ENCODE measurements at places on chromosomes 3 and 15.

- DNase-seq: no peak
Observed at GRCh38 chr3:139157161-139157932, 112.7 kb upstream of the PRR23C start.

- no peak for DNase-seq
Observed at GRCh38 chr3:192953926-192954325, 36.3 kb upstream of the MB21D2 start.

- peak; percentile 10 for DNase-seq
Observed at GRCh38 chr15:80455668-80456442, 51.7 kb downstream of the ARNT2 start.

- DNase-seq: no peak
Observed at GRCh38 chr15:25062551-25063430, 108.0 kb downstream of the SNRPN start.

GRCh38 chr3:110881069-110881468 lies 190.5 kb upstream of the NECTIN3 start:
- no peak for DNase-seq

- no peak for DNase-seq
Observed at GRCh38 chr3:20186600-20187004, 596 bp upstream of the SGO1 start.

- no peak for DNase-seq
Observed at GRCh38 chr3:137992592-137992991, 17.4 kb upstream of the CLDN18 start.

GRCh38 chr3:185813691-185814215 lies 11.1 kb downstream of the IGF2BP2 start:
- DNase-seq: no peak

DNA sequence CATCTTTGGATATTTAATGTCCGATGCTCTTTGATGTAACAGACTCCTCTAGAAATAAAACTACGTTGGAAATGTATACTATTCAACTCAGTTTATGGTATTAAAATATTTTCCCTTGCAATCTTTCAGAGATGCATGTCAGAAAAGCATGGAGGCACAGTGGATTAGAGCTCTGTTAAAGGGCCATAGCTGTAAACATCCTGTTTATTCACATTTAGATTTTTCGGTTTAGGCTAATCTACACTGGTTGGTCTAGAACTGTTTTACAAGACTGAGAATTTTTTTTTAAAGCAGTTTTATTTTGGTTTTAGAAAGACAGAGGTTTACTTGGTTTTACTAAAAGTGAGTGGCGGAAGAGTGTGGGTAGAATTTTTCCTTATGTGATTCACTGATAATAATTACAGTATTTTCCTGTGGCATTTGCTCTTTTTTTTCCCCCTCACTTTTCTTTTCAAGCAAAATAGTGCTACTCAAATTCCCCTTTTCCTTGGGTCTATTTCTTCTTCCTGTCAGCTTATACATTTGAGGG lies 132.1 kb downstream of the IL1RAP start:
- no peak for DNase-seq

DNA sequence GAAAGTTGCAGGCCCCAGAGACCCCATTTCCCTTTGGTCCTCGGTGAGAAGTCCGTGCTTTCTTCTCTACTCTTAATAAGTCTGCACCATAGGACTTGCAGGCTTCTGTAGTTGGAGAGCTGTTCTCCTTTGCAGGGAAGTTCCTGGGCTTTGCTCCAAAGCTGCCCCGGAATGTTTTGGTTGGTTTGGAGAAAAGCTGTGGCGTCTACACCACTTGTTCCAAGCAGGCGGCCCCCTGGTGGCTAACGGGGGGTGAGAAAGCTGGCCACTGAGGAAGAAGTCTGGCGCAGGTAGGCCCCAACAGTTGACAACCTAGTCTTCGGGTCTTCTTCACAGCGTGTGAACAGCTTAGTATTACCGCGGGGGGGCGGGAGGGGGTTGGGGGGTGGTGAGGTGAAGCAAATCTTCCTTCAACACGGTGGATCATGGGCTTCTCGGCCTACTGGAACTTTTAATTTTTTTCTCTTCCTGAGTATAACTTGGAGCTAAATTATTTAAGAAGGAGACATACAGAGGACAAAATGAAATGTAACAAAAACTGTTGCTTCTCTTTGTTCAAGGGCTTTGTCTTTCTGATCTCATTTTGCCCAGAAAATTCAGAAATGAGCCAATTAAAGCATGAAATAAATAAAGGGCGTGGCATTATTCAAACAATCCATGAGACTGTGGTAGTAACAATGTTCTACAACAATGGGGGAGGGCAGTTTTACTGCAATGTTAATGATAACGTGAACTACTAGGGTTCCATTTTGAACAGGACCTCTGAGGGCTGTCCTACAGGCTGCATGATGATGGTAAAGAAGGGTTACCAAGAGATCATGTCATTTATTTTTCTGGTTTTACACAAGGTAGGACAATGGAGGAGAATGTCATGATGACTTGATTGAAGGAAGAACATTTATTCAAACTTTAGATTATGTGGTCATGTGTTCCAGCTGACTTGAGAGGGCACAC lies 2.2 kb upstream of the THRB start:
- DNase-seq: no peak

DNA sequence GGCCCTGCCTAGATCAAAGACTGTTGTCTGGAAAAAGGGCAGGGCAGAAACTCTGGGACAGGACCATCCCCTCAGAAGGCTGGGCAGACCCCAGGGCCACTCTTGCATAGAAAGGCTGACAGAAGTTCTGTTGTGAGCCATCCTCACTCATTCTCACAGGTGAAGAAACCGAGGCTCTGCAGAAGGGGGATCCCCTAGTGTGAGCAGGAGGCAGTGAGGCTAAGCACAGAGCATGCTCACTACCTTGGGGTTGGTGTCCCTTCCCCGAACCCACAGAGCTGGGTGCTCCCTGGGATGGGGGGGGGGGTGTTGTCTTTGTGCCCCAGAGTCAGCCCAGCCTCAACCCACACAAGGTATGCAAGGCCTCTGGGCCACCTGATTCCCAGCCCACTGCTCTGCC lies 50.9 kb upstream of the TMEM115 start:
- DNase-seq: no peak

DNA sequence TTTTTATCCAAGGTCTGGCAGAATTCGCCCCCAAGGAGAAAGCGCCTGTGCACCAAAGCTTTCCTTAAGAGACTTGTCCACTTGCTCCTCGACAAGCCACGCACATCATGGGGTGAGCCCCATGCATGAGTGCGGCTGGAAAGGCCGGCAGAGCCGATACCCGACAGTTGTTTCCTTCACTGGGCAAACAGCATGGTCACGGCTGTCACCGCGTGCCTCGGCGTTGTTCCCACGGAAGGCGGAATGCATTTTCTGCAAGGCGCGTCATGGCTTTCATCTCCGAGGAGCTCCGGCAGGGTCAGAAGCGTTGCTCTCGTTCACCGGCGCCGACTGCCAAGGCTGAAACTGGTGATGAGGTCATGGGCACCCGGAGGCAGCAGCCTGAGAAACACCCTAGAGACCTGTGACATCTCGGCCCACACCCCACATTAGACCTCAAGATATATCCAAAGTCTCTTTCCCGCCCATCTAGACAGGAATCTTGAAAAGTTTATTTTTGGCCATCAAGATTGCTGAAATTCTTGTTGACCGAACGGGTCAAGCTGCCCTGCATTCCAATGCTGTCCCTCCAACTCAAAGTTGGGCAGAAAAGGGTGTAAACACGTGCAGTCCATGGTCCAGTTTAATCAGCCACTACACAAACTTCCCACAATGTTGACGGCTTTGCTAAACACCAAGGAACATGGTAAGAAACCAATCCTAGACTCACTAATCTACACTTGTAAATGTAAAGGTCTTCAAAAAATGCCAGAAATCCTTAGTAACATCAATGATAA lies 604 bp upstream of the TJP1 start:
- no peak for DNase-seq

GRCh38 chr3:95886616-95887015 lies 927.8 kb upstream of the EPHA6 start:
- DNase-seq: no peak

GRCh38 chr3:189967254-189967865 lies 153.3 kb downstream of the P3H2 start:
- no peak for DNase-seq

DNA sequence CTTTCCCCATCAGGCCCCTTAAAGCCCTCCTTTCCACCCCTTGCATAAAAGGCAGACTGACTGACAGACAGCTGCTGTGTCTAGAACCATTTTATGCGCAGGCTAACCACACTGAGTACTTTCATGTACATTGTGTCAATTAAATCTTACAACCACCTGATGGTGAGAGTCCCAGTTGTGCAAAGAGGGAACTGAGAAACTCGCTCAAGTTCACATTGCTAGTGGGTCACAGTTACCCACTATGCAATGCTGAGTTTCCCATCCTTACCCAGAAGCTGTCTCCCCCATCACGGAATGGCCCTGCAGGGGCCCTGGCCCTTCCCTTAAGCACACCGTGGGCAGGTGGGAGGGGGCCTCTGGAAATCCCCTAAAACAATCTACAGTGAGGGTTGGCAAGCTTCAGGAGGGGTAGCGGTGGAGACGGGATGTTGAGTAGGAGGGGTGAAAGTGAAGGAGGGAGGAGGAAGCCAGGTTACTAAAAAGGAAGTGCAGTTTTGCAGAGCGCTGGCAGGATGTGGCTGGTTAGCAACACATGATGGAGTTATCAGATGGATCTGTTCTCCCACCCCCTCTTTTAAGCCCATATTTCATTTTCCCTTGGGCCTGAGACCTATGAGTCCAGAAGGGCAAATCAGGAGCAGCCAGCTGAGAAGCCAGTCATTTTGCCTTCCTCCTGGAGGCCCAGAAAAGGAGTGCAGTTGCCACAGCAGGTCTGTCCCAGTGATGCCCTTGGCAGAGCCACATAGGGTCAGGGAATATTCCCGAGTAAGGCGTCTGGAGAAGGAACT lies 30.0 kb downstream of the STARD5 start:
- peak; percentile 39 for DNase-seq

GRCh38 chr3:23175341-23176083 lies 27.6 kb upstream of the UBE2E2 start:
- DNase-seq: no peak

- no peak for DNase-seq
Observed at GRCh38 chr3:194481103-194481502, 5.7 kb downstream of the ATP13A3 start.

DNA sequence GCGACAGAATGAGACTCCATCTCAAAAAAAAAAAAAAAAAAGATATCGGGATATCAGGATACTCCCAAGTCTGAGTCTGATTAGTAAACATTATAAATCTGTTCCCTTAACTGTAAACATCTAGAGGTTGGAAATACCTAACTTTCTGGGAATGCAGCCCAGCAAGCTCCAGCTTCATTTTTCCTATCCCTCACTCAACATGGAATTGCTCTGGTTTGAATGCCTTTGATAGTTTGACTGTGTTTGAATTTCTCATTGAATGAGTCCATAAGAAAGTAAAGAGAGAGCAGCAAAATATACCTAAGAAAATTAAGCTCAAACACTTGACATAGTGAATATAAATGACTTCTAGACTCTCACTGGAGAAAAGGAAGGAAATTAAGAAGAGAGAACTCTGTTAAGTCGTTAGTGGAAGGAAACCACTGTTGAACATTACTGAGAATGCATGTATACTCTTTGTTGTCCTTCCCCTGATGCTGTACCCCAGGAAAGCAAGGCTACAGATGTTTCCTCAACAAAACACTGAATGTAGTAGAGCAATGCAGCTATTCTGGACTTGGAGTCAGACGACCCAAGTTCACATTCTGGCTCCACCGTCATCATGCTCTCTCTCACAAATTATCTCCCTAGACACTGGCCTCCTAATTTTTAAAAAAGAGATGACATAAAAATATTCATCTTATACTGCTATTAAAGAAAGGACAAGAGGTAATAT lies 62.4 kb downstream of the CD200 start:
- DNase-seq: no peak
